Lung (tissue), 17 donors: ENCODE measurements at places on chromosomes 12 and 14.

DNA sequence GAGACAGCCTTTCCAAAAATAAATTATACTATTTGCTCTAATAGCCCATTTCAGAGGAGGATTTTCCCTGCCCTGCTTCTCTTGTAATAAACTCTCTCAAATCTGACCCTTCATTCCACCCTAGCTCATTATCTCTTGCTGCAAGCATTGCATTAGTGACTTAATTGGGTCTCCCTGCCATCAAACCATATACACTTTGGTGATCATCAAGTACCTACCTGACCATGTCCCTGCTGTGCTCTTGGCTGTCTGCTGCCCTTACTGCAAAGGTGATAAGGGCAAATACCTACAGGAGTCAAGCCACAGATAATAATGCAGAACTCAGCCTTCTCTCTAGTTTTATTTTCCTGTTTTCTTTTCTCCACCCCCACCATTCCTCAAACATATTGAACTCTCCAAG lies 88.4 kb downstream of the LIN7A start:
- no peak for DNase-seq

GRCh38 chr12:50419112-50419909 lies 18.6 kb downstream of the LARP4 start:
- no peak for DNase-seq

DNA sequence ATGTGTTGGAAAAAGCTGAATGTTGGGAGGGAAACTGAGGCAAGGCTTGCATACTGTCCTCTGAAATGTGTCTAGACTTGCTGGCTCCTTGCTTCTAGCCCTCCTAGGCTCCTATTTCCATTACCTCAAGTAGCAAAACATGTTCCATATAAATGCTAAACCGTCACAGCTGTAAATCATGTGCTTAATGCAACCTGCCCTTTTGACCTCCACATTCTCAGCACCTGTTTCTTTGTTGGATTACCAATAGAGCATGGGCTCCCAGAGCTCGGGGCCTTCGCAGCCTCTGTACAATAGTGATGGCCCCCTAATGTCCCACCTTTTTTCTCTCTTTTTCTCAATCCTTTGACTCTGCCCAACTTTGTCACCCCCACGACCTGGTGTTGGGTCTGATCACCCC lies 23.3 kb downstream of the RERGL start:
- DNase-seq: no peak

GRCh38 chr12:3604748-3605586 lies 114.0 kb downstream of the PRMT8 start:
- DNase-seq: peak; percentile 25

DNA sequence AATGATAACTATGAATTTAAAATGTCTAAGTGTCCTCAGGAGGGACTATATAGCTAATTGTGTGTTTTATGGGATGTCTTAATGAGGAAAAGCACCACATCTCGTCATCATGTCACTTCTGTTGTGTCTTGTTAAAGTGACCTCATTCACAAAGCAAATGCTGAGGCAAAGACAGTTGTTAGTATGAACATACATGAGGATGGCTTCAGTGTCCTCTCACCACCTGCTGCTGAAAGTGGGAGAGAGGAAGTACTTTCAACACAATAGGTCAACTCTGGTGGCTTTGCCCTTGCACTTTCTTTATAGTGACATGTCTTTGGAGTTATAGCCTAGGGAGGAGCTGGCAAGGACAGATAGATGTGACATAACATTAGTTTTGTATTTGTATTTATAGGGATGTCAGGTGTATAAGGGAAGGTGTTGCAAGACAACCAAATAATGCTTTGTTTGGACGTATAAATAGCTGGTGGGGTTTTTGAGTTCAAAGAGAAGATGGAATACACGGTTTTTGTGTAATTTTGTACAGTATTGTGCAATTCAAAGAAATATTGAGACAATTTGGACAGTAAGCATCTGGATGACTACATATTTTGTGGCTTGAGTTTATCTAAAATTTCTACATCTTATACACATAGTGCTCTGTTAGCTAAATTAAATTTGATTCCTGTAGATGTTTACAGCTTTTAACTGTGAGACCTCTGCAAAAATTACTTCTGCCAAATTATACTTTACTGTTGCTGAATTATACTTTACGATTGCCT lies 131.7 kb upstream of the ATP2B1 start:
- peak; percentile 60 for DNase-seq

DNA sequence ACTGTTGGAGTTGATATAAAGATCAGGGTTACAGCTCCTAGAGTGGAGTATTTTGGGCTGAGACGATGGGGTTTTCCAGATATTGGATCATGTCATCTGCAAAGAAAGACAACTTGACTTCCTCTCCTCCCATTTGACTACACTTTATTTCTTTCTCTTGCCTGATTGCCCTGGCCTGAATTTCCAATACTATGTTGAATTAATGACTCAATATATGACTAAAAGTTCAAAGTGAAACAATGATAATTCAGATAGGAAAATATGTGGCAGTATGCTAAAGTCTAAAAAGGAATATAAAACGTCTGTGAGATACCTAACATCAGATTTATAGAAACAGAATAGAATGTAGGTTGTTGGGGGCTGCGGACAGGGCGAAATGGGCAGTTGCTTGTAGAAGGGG lies 72.2 kb downstream of the BHLHE41 start:
- DNase-seq: no peak

- DNase-seq: no peak
Observed at GRCh38 chr14:76282581-76282980, 93.4 kb upstream of the ESRRB start.

DNA sequence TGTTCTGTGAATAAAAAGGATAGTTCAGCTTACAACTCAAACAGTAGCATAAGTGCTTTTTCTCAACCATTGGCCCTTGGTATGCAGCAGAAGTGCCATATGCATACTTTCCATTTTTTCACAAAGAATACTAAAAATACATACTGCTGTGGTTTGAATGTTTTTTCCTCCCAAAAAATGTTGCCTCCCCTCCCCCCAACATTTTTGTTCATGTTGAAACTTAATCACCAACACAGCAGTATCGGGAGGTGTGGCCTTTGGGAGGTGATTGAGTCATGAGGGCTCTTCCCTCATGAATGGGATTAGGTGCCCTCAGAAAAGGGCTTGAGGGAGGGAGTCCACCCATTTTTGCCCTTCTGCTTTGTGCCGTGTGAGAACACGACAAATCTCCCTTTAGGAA lies 198.6 kb downstream of the ESR2 start:
- DNase-seq: peak; percentile 40

DNA sequence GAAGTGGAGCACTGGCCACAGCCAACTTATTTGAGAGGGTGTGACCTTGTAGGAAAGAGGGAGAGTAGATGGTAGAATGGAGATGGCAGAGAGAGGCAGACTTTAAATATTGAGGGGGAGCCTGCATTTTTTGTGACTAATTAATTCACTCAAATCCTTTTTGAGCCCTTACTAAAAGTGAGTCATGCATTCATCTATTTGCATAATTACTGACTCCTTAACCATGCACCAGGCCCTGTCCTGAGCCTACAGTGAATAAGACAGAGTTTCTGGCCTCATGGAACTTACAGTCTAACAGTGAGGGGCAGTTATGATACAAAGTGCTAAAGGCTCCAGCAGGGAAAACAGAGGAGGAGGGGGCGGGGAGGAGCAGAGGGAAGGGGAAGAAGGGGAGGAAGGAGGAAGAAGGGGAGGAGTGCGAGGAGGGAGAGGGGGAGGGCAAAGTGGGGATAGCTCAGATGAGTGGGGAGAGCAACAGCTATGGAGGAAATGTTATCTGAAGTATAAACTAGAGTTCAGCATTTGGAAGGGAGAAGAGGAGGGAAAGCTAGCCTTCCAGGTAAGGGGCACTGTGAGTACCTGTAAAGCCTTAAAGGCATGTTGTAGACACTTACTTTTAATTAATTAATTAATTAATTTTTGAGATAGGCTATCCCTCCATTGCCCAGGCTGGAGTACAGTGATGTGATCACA lies 7.5 kb upstream of the CTDSP2 start:
- DNase-seq: no peak

GRCh38 chr14:92540472-92541048 lies 27.0 kb downstream of the RIN3 start:
- DNase-seq: peak; percentile 97

DNA sequence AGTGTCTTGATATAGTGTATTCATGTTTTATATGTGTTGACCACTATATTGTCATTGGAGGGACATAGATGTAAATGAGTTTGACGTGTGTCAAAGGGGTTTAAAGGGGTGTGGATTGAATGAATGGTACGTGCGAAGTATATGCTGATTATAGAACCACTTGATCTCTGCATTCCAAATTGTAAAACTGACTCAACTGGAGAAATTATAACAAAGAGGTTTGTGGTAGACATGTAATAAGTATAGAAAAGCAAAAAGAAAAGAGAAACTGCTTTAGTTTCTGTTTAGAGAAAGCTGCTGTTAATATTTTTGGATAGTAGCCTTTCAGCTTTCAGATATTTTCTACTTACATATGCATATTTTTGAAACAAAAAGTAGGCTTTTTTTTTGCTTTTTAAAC lies 8.9 kb upstream of the MYRFL start:
- DNase-seq: no peak

- DNase-seq: peak; percentile 77
Observed at GRCh38 chr14:77051116-77051515, 22.6 kb upstream of the IRF2BPL start.

DNA sequence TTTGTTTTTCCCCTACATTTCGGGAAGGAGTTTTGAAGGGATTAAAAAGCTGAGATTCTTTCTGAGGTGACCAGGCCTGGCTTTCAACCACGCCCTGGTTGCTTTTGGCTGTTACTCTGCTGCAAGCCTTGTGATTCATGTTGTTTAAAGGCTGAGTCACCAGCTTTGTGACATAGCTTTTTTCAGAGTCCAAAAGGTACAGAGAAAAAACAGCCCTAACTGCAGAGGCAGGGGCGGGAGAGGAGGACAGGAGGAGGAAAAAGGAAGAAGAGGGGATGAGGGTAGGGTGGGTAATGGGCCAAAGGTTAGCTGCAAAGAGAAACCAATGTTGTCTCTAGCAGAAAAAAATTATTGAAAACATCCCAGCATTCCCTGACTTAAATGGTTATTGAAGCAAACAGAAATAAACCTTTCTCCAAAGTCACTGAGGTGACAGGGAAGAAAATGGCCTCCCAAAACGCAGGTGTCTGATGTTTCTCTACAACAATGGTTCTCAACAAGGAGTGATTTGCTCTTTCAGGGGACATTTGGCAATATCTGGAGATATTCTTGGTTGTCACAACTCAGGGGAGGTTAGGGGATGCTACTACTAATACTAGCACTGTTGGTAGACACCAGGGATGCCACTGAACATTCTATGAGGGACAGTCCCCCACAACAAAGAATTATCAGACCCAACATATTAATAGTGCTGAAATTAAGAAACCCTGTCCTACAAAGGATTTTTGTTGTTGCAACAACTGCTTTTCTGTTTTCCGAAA lies 2.1 kb upstream of the UBC start:
- peak; percentile 46 for DNase-seq
